ENCODE measurements at places on chromosomes 6 and 20.

DNA sequence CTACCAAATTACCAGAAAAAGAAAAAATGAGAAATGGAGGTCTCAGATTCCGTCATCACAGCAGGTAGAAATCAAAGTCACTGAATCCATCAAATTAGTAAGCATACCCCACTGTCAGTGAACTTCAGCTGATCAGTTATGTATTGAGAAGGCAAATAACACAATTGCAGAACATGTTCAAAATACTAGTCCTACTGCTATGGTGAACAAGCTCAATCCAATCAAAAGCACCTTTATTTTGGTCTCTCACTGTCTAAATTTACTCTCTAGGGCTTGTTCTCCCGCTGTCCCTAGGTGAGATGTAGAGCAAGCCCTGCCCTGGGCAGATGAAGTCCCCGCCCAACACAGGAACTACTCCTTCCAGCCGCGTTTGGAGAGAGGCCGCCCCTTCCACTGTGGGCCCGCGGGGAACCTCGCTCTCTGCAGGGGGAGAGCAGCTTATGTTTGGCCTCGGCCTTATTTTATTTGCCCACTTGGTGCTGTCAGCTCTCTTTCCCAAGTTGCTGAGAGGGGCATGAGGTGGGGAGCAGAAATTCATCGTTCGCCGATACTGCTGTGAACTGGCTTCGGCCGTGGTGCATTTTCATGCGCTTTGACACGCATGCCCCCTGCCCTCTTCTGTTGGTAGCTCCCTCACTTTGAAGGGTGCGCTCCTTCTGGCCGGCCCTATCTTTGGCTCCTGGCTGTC, 14.3 kb upstream of the MAP1LC3A start:
- ATAC-seq, result no peak

DNA sequence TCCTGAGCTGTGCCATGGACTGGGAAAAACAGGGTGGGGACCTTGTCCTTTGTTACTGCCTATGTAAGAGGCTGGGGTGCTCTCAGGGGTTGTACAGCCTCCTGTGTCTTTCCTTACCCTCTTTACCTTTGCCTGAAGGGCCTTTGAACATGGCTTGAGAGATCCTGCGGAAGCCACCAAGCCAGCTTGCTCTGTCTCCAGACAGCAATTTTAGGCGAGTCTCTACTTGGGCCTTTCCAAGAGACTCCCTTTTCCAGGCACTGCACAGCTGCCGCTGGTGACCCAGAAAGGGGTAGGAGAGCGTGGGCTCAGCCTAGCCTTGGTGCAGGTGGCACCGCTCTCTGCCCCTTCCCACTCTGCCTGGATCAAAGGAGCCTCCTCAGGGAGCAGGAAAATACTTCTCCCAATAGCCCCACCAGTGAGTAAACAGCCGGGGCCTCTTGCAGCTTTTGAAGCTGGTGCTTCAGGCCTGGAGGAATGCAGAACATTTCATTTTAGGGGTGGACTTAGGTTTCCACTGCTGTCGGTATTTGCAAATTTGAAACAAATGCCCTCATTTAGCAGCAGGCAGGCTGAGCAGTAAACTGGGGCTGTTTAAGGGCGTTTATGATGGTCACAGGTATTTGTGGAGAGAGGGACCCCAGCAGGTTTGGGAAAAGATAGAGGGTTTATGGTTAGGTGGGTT, 13.9 kb downstream of the PTK7 start:
- peak; percentile 74 for ATAC-seq

DNA sequence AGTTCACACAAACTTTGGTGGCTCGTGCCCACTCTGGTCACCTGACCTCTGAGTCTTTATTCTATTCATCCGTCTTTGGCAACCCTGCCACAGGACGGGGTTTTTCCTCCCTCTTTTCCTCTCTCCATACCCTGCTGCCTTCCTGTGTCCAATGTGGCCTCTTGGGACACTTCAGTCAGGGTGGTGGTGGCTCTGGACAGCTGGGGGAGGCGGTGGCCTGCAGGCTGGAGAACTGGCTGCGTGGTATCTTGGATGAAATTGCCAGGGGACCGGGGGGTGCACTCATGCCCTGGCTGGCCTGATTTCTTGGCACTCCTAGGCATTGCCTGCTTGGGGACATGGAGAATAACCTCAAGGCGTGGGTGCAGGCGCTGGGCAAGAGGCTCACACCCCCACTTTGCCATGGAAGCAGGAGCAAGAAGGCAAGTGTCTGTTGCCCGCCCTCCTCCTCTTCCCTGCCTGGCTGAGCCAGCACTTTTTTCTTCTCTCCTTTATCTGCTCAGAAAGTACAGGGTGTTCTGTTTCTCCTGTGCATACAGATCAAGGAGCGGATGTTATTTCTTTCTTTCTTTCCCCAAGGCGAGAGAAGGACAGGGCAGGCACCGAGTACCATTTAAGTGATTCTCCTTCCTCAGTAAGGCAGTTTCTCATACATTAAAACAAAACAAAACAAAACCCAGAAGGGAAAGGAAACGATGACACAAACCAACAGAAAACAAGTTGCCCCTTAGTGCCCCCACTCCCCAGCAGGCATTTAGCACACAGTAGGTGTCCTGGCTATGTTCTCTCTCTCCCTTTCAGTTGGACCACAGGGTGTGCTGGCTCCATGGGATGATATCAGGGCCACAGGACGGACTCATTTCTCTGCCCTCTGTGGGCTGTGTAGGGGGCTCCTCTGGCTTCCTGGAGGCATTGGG, 155.5 kb upstream of the RNF24 start:
- no peak for ATAC-seq

GRCh38 chr6:131951576-131952230, 531 bp upstream of the CCN2 start:
- no peak for ATAC-seq

DNA sequence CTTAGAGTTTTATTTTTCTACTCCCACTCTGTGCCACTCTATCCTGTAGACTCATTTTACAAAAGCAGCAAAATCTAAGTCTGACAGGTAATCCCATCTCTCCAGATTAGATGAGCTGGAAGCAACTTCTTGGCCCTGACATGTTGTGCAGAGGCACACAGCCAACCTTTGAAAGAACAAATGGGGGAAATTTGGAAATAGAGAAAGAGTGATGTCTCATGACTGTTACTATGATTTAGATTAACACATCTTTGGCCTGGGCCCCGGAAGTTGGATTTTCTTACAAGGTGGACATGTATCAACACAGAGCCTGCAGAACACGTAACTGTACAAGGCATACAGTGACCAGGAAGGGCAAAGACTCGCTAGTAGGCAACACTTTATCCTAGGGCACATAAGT, 227.7 kb downstream of the MYLK4 start:
- no peak for ATAC-seq

DNA sequence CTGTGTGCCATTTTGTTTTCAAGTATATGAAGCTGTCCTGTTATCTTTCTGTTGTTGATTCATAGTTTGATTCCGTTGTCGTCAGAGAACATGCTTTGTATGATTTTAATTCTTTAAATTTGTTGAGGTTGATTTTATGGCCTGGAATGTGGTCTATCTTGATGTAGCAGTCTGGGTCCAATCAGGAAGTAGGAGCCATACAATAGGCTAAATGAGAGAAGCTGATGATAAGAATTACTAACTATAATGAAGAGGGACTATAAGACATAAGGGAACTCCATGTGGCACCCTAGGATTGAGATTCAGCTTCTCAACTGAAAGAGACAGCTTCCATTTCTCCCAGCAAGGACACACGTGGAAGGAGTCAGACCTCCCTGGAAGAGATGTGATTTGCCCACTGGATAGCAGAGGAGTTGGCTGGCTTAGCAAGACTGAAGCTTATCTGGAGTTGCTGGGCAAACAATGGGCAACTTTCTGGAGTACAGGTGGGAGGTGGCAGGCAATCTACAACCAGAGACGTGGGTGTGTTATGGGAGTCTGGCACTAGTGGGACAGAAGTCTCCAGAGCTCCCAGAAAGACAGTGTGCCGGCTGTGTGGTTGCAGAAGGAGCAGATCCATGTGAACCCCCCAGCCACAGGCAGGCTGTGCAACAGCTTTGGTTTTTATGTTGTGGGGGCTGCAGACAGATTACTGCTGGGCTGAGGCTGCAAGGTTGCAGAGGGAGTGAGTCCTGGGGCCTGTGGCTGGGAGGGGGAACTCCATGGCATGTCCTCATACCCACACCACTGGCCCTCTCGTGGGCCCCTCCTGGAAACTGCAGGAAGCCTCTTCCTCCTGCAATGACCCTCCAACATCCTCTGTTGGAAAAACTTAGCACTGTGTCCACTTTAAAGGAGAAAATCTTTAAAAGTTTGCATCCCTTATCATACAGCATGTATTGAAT, 7.1 kb downstream of the ZNF831 start:
- no peak for ATAC-seq

DNA sequence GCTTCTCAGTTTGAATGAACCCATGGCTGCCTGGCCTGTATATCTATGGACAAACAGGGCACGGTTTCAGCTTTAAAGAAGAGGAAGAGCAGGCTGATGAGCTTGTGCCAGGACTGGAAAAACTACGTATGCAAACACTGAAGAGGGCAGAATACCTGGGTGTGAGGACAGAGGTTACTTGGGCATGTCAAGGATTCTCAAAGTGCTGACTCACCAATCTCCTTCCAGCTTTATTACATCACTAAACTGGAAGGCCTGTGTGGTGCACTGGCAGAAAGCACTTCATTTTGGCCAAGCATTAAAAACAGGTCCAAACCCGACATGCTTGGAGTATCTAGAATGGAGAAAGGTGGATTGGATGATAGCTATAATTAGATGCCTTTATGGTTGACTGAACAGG, 95.2 kb downstream of the GMPR start:
- peak; percentile 7 for ATAC-seq

GRCh38 chr20:32495217-32495565, 89.9 kb downstream of the NOL4L start:
- ATAC-seq, result no peak

DNA sequence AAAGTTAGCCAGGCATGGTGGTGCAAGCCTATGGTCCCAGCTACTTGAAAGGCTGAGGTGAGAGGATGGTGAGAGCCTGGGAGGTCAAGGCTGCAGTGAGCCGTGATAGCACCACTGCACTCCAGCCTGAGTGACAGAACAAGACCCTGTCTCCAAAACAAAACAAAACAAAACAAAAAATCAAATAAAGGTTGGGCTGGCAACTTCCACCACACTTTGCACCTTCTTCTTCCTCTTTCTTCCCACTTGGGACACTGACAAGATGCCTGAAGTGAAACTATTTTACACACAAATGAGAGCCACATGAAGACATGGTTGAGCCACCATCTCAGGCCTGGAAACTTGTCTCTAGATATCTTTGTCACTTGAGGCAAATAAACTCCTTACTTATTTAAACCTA, 53.8 kb upstream of the CCDC28A start:
- no peak for ATAC-seq
